ENCODE measurements at places on chromosomes 7 and 10.

- DNase-seq = no peak
Measured at GRCh38 chr10:49350846-49351532, 44.9 kb downstream of the DRGX start.

DNA sequence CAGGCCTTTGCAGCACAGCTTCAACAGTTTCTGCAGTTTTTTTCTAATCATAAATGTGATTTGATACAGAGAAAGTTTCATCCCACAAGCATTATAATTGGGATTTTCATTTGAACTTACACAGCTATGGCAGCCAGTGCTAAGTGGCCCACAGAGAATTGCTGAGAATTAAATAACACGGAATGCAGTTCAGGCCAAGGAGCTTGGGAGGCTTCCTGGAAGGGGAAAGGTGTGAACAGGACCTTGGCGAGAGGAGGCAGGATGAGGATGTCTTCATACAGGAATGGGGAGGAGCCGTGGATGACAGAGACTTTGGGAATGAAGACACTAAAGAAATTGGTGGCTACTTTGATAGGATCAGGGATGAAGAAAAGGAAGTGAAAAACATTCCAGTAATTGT, 95.3 kb downstream of the ZNF22 start:
- no peak for DNase-seq

GRCh38 chr10:72353028-72353964, 1.4 kb downstream of the DNAJB12 start:
- no peak for DNase-seq

GRCh38 chr7:70208236-70209063, 610.2 kb downstream of the AUTS2 start:
- DNase-seq = no peak

- DNase-seq = no peak
Measured at GRCh38 chr10:130709415-130709814, 573.2 kb downstream of the GLRX3 start.

- no peak for DNase-seq
Measured at GRCh38 chr10:129676014-129676413, 209.0 kb downstream of the MGMT start.

Data from activated naive CD4-positive, alpha-beta T cell treated with anti-CD3 and anti-CD28 coated beads, Interleukin-2, amount 50 U/mL, for 16 hours (primary cell).